ENCODE measurements at places on chromosomes 3 and 15.

DNA sequence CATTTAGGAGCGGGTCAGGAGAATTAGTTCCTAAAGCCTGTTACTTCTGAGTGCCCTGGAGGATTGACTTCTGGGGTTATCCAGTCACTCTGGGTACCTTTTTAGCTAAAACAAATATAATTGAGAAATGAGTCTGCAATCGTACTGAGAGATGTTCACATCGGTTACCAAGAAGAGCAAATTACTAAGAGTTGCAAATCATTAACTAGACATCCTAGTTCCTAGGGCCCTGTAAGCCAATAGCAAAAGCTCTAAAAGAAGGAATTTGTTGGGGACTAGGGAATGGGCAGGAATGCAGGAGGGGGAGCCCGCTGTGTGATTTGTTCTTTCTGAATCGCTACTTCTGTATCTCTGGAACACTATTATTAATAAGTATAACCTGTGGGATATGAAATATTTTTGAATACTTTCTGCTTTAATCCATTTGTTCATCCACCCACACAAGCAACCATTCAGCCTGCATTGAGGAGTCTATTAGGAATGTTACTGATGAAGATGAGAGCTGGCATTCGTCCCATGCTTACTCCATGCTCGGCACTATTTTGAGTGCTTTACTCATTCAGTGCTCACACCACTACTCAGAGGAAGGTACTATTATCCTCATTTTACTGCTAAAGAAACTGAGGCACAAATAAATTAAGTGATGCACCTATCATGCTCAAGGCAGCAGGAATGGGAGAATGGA, 31.5 kb upstream of the KY start:
- no peak for DNase-seq

- DNase-seq: no peak
Measured at GRCh38 chr3:190618330-190619030, 104.6 kb downstream of the IL1RAP start.

DNA sequence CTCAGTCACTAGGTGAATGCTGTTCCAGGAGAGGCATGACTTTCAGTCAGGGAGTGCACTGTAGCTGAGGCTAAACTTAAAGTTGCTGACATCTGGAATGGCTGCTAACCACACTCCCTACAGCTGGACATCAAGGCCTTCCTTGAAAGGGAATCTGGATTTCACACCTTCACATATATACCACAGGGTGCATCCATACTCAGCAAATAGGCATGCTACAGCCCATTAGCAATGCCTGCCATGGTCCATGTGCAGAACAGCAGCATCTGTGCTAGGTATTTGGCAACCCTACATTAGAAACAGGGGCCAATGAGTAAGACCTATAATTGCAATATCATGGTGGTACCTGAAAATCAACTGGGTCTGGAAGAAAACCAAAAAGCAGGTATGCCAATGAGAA, 74.8 kb downstream of the SNTN start:
- no peak for DNase-seq

DNA sequence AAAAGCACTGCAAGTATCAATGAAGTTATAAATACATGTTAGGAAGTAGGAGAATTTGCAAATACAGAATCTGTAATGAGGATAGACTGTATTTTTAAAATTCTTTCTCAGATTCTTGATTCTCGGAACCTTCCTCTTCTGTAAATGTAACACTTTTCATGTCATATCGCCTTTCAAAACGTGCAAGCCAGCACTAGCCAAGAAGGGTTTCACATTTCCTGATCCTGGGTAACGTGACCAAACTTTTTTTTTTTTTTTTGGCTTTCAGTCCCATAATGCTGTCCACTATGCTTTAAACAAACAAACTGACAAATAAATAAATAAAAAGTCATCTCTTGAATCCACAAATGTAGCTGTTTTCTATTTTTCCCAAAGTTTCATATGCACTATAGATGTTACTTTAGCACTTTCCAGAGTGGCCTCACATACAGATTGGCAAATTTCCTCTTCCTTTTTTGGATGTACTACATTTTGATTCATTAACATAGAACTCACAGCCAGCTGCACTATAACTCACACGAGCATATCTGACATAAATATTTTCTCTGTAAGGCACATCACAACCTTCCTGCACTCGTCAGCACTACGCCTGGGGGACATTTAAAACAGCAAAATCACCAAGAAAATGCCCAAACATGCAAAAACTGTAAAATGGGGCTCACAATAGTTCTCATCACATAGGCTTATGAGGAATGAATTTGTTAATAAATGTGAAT, 208.1 kb downstream of the OSBPL10 start:
- no peak for DNase-seq

DNA sequence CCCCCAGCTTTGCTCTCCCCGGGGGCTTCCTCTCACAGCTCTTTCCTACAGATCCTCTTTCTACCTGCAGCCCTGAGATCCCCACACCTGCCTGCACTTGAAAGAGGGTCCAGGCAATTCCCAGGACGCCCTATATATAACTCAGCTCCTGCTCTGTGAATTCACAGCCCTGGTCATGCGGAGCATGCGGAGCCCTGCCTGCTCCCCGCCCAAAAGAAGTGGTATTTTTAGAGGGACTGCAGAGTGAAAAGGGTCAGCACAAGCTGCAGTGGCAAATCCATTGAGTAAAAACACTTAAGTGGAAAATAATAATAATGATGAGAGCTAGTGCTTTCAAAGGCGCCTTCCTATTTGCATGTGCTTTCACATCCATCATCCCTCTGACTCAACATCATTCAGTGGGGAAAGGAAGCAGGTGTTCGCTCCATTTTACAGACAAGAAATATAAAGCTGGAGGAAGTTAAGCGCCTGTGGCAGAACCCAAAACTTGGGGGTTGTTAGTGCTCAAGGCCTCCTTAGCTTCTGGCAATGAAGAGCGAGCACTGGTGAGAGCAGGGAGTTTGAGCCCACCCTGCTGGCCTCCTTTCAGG, 76.3 kb upstream of the LIPC start:
- DNase-seq: no peak

DNA sequence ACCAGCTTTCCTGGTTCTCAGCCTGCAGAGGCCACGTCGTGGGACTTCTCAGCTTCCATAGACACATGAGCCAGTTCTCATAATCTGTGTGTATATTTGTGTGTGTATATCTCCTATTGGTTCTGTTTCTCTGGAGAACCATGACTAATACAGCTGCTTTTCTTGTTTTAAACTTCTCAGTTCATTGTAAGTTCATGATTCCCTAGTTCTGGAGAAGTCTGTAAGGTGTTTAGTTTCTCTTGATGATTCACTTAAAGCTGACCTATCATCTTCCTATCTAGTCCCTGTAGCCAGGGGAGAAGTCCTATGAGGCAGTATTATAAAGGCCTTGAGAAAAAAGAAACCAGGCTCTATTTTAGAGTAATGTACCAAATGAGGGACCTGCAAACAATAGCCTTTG, 147.7 kb downstream of the RYR3 start:
- no peak for DNase-seq

DNA sequence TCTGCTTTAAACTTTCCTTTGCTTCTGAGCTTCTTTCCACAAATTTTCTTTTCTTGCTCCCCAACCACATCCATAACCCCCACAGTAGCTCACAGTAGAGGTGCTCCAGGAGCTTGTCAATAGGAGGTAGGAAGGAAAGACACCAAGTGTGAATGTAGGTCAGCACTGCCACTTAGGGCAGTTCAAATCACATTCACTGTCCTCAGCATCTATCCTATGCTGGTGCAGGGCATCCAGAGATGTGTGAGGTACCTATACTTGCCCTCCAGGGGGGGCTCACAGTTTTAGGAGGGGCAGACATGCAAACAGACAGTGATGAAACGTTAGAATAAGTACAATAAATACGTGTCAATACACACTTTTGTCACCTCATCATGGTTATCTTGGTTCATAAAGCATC, 1.5 kb upstream of the SPSB4 start:
- DNase-seq: no peak
